ENCODE measurements at places on chromosomes 16 and 17.

GRCh38 chr17:5837055-5837491 is 233.1 kb upstream of the WSCD1 start:
- H3K4me3 ChIP-seq, result no peak overlapping the region
- H3K27me3 ChIP-seq, result peaks cover 42% of the 10 kb centered on the region
- no peaks in the 10 kb centered on the region for H3K36me3 ChIP-seq
- H3K27ac ChIP-seq, result no peak overlapping the region
- H3K4me1 ChIP-seq, result no peaks in the 10 kb centered on the region
- no peak for DNase-seq

DNA sequence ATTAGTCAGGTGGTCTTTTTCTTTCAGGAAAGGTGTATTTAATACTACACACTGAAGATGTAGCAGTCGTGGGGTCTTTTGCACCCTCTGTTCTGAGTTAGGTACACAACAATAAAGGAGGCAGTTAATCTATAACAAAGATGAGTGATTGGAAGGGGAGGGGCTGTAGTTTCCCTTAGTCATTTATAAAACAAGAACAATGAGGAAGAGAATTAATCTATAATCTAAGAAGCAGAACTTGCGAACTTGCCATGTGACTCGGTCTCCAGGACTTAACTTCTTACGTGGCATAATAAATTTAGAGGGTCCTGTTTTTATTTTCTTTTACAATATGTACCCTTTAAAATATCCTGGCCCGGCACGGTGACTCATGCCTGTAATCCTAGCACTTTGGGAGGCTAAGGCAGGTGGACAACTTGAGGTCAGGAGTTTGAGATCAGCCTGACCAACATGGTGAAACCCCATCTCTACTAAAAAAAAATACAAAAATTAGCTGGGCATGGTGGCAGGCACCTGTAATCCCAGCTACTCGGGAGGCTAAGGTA is 8.6 kb upstream of the APPBP2 start:
- H3K36me3 ChIP-seq, result peaks cover 1% of the 10 kb centered on the region
- no peak for DNase-seq
- peaks cover 8% of the 10 kb centered on the region for H3K4me1 ChIP-seq
- peaks cover 7% of the 10 kb centered on the region for H3K27me3 ChIP-seq
- no peak overlapping the region for H3K4me3 ChIP-seq

GRCh38 chr16:50285406-50286003 is 19.2 kb downstream of the ADCY7 start:
- peak overlapping the region; percentile 82 for H3K4me3 ChIP-seq
- H3K4me1 ChIP-seq, result peaks cover 76% of the 10 kb centered on the region
- no peak for DNase-seq
- peak overlapping the region; percentile 88 for H3K27ac ChIP-seq

DNA sequence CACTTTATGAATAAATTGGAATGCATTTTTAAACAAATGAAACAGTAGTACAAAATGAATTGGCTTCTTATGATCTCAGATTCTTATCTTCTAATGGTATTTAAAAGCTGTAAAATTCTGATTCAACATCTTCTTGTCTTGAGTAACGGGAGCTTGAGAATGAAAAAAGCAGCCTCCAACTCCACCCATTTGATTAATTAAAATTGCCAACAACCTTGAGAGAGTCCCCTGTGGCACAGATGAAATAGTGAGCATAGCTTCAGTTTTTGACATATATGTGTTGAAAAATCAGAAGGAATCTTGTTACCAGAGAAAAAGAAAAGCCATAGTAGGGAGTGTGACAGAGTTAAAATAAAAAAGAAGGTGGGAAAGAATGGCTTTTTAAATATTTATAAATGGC is 1426.1 kb upstream of the CDH8 start:
- no peak overlapping the region for H3K27ac ChIP-seq
- DNase-seq, result no peak
- no peaks in the 10 kb centered on the region for H3K27me3 ChIP-seq
- H3K36me3 ChIP-seq, result no peaks in the 10 kb centered on the region
- no peak overlapping the region for H3K4me3 ChIP-seq

DNA sequence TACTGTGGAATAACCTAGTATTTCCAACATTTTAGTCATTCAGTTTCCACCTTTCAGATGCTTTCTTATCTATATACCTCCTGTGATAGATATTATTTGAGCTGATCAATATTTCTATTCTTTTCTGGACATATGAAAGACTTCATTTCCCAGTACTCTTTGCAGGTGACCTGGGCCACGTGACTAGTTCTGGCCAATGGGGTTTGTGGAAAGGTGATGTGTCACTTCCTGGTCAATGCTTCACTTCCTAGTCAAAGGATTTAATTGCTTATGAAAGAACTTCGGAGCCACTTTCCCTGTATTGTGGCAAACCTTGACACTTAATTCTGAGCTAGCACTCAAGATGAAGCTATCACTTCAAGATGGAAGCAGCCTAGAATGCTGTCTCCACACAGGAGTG is 248.9 kb upstream of the FOXF1 start:
- H3K36me3 ChIP-seq, result no peaks in the 10 kb centered on the region
- peaks cover 48% of the 10 kb centered on the region for H3K27me3 ChIP-seq
- no peak overlapping the region for H3K27ac ChIP-seq
- DNase-seq, result no peak

DNA sequence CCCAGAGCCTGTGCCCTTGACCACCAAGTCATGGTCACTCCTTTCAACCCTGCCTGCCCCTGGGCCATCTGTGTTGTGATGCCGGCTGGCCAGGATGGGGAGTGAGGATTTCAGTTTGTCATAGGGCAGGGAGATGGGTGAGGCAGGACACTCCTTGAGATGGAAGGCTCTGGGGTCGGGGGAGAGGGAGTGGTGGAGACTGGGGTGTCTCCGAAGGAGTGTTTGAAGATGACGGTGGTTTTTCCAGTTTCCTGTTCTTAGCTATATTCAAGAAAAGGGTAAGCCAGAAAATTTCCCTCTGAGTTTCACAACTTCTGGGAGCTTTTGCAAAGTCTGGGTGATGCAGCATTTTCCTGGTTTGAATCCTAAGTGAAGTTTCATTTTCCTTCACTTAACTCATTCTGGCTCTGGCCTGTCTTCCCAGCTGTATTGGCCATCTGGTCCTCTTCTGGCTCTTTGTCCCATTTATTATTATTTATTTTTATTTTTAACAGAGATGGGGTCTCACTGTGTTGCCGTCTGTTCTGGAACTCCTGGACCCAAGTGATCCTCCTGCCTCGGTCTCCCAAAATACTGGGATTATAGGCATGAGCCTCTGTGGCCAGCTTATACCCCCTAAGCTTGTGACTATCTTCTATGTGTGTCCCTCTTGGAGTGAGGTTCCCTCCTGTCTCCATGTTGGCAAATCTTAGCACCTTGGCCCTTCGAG is 27.7 kb downstream of the ABCC1 start:
- H3K4me3 ChIP-seq, result no peak overlapping the region
- H3K27ac ChIP-seq, result no peak overlapping the region
- no peak for DNase-seq
- H3K36me3 ChIP-seq, result peaks cover 22% of the 10 kb centered on the region

DNA sequence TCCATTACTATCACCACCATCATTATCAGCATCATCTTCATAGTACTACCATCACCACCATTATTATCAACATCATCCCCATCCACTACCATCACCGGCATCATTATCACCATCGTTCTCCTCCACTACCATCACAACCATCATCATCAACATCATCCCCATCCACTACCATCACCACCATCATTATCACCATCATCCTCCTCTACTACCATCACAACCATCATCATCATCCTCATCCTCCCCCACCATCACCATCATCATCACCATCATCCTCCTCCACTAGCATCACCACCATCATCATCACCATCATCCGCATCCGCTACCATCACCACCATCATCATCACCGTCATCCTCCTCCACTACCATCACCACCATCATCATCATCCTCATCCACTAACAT is 639.8 kb upstream of the RBFOX1 start:
- no peaks in the 10 kb centered on the region for H3K27me3 ChIP-seq
- H3K27ac ChIP-seq, result no peak overlapping the region
- no peaks in the 10 kb centered on the region for H3K36me3 ChIP-seq

GRCh38 chr16:10647721-10648296 is 46.9 kb downstream of the TEKT5 start:
- H3K27me3 ChIP-seq, result peaks cover 9% of the 10 kb centered on the region
- peaks cover 1% of the 10 kb centered on the region for H3K36me3 ChIP-seq
- no peak for DNase-seq
- no peak overlapping the region for H3K4me3 ChIP-seq

Measured in central memory CD8-positive, alpha-beta T cell (primary cell).